Mammary epithelial cell (primary cell): ENCODE measurements at places on chromosomes 1 and 21. TPM values are rescaled to one million over a fixed set of nuclear protein-coding genes. Genes with fewer than 3 reads are reported as not detected.

- no peak for DNase-seq
Measured at GRCh38 chr1:66276218-66276617, 257.7 kb upstream of the SGIP1 start.

GRCh38 chr1:220330265-220330664 is 58.0 kb upstream of the RAB3GAP2 start:
- DNase-seq: no peak

Gene CD84
- total RNA-seq: not detected in 2 replicates

DNA sequence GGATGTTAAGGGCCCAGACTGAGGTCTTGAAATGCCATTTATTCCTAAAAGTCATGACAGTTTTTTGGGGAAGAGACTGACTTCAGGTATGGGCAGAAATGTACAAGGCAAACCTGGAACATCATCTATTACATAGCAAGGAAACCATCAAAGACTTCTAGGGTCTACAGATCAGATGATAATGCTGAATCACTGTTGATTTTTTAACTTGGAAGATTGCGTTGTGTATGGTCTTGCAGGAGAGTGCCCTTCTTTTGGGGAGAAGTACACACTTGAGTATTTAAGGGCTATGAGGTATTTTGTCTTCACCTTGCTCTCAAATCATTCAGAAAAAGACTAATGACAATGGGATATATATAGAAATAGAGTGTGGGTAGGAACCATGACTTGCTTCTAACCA is 15.4 kb upstream of the RD3 start:
- no peak for DNase-seq

Gene RGS18
- total RNA-seq: 0.27 and 0.38 TPM in 2 replicates

DNA sequence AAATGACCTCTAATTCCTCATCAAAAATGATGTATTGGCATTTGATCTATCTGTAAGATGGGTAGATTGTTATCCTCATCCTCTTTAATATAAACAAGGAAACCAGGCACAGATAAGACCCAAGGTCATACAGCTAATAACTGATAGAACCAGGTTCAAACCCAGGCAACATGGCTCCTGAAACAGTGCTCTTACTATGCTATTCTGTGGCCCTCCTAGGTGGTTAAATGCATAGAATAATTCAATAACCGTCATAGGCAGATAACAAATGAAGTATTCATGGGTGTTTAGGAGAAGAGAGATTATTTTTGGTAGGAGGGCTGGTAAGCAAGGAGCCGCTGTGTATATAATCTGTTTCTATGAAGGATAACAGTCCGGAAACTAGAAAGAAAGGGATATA is 46.4 kb downstream of the DHX9 start:
- no peak for DNase-seq

GRCh38 chr1:36175137-36176095 is 19.5 kb downstream of the MAP7D1 start:
- no peak for DNase-seq
